ENCODE measurements at places on chromosomes 3 and 15. TPM values are rescaled to one million over a fixed set of nuclear protein-coding genes. Genes with fewer than 3 reads are reported as not detected.

Gene EPHA6
- not detected for total RNA-seq

Gene MYL3
- total RNA-seq = not detected

DNA sequence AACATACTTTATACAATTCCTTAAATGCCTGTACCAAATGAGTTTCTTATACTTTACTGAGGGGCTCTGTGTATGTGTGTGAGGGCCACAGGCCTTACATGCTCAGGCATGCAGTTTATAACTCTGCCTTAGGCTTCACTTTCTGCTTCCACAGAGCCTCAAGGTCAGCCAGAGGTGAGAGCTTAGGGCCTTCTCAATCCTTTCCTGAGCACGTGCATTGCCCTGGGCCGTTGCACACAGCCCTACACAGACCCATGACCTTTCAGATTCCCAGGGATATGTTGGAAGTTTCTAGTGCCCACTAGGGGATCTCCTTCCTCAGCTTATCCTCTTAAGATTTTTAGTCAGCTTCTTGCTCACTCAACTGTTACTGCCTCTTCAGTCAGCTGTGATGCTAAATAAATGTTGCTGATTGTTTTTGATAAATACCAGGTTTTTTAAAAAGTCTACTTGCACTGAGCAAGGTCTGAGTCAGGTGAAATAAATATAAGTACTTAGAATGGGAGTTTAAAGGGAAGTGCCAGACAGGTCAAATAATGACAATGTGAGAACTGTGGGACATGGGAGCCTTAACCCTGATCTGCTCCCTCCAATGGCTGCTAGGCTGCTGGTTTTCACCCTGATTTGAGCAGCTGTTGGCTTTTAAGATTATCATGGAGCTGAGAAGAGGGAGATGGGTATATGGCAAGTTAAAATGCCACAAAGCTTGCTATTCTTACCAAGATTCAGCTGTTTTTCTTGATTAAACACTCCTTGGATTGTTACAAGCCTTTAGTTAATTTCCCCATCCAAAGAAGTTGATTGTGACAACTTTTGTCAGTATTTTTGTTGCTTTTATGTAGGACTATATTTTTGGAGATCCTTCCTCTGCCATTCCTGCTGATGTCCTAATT lies 169.5 kb downstream of the PLD1 start:
- no peak for DNase-seq

Gene CLDN18
- not detected for total RNA-seq

DNA sequence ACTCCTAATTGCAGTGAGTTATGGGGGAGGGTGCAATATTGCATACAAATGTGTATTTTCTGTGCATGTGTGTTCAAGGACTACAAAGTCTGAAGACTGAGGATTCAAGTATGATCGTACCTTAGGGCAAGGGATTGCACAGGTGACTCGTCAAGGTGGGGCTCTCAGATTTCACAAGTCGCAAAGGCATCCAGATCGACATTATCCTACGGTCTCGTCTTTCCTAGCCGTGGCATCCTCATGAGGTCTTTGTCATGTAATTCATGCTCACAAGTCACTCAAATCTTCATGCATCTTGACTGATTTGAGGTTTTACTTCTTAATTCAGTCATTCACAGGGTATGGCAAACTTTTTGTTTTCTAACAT lies 191.4 kb upstream of the HES1 start:
- DNase-seq = no peak

DNA sequence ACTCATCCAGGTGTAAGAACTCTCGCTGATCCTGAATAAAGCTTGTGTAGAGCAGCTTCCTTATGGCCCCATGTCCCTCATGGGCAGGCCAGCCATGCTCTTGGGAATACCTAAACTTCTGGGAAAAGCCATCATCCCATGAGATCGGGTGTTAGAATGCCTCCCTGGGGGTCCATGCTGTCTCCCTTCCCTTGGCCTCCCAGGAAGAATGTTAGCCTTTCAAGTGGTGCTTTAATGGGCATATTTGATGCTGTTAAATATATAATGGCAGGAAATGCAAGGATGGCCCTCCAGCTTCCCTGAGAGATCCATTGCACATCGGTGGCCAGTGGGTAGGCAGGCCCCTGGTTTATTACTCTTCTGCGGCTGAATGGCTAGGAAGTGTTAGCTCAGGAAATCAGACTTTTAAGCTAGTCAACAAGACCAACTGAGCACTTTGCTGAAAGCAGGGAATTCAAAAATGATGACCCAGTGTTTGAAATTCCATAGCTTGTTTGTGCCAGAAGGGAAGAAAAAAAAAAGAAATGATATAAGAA lies 60.5 kb upstream of the LRTM1 start:
- DNase-seq = no peak

DNA sequence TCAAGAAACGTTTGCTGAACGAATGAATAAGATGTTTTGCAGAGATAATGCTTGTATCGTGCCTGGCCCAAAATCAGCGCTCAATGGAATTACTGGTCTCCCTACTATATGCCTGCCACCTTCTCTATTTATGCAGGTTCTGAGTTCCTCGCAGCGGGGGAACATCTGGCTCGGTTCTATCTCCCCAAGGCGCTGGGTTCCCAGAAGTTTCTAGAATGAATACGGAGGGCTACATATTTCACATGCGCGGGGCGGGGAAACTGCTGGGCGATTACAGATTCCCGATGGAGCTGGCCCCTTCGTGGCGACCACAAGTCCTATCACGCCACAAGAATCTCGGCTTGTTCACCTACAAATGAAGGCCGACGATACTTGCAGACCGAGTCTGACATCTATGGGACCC lies 411 bp upstream of the EIF2B5 start:
- DNase-seq = no peak

GRCh38 chr3:123653221-123653682 lies 68.4 kb upstream of the HACD2 start:
- DNase-seq = no peak

- DNase-seq = no peak
These were observed 228.8 kb upstream of the PPP2R3A start for GRCh38 chr3:135736740-135737139.

Gene SPTBN5
- total RNA-seq = 1.2 TPM

Gene TM6SF1
- total RNA-seq = 9.4 TPM

DNA sequence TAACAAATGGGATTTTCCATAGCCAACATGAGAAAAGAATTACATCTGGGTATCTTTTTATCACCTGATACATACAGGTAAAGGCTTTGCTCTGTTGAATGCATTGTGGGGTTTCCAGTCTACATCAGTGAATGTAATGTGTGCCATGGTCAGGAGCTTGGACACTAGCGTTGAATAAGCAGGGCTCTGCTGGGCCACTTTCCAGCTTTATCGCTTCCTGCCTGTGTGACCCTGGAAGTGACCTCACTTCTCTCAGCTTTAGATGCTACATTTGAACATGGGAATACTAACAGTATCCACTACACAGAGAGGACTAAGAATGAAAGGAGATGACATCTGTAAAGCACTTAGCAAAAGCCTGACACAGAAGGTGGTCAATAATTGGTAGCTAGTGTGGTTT lies 40.1 kb downstream of the TTC23 start:
- DNase-seq = no peak

DNA sequence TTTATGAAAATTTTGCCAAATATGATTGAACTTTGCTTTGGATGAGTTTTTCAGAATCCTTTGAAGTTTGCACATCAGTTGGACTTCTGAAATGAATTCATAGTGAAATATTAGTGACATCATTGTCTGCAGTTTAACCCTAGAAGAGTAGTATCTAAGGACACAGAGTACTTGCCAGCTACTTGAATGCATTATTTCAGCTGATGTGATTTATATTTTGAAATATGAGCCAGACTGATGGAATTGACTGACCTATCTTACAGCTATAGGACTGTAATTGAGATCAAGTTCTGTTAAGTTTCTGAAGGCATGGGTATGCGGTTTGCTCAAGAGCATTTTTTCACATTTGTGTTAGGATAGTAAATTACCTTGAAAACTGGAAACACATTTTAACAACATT lies 51.2 kb downstream of the LYSMD4 start:
- DNase-seq = no peak

DNA sequence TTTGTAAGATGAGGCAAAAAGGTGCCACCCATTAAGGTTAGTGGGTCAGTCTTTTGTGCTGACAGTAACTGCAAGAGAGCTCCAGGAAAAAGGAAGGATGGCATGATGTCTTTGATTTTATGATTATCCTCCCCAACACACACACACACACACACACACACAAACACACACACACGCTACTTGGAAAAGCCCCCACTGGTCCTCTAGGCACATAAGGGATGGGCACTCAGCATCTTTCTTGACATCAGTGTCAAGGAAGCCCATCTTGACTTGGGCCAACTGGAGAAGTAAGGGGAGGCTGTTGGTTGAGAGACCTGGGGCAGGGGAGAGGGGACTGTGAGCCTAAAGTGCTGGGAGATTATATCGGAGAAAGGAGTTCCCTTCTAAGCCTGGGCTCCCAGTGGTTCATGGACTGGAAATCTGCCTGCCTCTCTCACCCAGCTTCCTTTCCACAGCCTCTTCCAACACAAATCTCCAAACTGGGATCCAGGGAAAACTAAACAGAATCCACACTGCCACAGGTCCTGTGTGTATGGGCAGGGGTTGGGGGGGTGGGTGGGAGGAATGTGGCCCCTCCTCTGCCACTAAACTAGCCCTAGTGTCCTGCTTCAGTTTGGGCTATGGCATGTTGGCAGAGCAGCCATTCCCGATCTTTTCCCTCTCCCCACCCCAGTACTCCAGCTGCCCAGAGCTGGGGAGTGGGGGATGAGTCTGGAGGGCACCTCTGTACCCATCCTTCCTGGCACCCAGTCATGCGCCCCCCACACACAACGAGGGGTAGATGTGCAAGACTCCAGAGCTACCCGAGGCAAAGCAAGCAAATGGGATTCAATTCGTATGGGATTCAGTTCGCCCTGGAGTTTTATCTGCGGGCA lies 1.6 kb downstream of the AMOTL2 start:
- no peak for DNase-seq

Gene WHAMM
- 14.5 TPM for total RNA-seq

Gene GRK7
- not detected for total RNA-seq

Gene ANKRD34C
- not detected for total RNA-seq

Gene CD86
- total RNA-seq = 2.5 TPM

Gene HDC
- total RNA-seq = not detected

Gene SNX1
- 122 TPM for total RNA-seq

Gene HGD
- 0.10 TPM for total RNA-seq

- DNase-seq = peak; percentile 43
These were observed 557 bp downstream of the TFG start for GRCh38 chr3:100709842-100710260.

DNA sequence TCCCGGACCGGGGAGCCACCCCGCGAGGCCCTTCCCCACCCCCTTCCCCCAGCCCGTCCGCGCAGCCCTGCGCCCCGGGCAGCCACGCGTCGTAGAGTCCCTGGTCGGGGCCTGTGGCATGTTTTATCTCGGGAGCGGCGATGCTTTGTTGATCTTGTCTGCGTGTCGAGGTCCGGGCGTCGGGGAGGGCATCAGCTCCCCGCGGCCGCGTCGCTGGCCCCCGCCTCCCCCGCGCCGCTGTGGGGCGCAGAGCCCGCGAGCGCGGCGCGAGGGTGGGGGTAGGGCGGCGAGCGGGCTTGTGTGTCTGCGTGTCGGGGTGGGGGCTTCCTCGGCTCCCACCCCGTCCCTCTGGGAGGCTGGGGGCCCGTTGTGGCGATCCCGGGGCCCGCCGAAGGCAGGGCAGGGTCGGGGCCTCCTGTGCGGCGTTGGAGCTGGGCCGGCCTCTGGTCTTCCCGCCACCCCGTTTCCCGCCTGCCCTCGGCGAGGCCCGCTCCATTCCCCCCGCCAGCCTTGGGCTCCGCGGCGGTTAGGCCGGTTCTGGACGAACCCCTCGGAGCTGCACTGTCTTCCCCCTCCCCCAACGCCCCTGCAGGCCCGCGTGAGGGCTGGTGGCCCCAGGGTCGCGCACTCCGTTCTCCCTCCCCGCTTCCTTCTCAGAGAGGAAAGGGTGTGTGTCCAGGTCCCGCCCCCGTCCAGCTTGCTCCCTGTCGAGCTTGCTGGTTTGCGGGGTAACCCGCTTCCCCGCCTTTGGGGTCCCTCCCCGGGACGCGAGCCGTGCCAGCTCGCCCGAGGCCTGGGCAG lies 695 bp downstream of the GMPS start:
- DNase-seq = peak; percentile 61

DNA sequence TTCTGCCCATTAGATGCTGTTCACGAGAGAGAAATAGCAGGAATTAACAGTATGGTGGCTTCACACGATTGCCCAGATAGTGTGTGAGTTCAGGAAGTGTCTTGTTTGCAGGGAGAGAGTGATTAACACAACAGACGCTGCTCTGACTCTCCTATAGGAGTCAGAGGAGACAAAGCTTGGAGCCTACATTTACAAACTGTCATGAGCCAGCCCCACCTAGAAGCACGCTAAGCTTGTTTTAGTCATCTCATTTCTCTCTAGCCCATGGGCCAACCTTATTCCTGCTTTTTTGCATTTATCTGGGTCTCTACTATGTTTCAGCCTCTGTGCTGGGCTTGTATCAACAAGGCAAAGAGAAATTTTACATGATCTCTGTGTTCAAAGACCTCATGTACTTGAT lies 128.3 kb upstream of the BFSP2 start:
- DNase-seq = no peak
